ENCODE measurements at places on chromosomes 1 and 21.
A peak's percentile ranks its signal among the peaks of the same experiment; 100 is the strongest.

GRCh38 chr1:54314696-54315095 lies 91.5 kb downstream of the SSBP3 start:
- H3K27me3 ChIP-seq, result no peaks in the 10 kb centered on the region
- H3K4me1 ChIP-seq, result peaks cover 73% of the 10 kb centered on the region
- peak overlapping the region; percentile 89 for H3K27ac ChIP-seq
- peaks cover 4% of the 10 kb centered on the region for H3K36me3 ChIP-seq

DNA sequence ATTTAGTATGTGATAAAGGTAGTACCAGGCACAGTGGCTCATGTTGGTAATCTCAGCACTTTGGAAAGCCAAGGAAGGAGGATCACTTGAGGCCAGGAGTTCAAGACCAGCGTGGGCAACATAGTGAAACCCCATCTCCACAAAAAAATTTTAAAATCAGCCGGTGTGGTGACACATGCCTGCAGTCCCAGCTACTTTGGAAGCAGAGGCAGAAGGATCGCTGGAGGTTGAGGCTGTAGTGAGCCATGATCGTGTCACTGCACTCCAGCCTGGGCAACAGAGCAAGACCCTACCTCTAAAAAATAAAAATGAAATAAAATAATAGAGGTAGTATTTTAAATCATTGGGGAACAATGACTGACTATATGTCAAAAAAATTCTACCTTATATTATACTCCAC lies 17.2 kb downstream of the SASS6 start:
- H3K27me3 ChIP-seq, result no peaks in the 10 kb centered on the region
- H3K36me3 ChIP-seq, result peaks cover 37% of the 10 kb centered on the region
- no peak for DNase-seq
- H3K27ac ChIP-seq, result no peak overlapping the region

- no peaks in the 10 kb centered on the region for H3K27me3 ChIP-seq
- no peaks in the 10 kb centered on the region for H3K4me1 ChIP-seq
- no peak for DNase-seq
These were observed 41.5 kb upstream of the METTL18 start for GRCh38 chr1:169836198-169836597.

GRCh38 chr1:203570805-203571204 lies 55.8 kb upstream of the ATP2B4 start:
- DNase-seq, result no peak
- no peak overlapping the region for H3K27ac ChIP-seq
- H3K27me3 ChIP-seq, result no peaks in the 10 kb centered on the region
- no peak overlapping the region for H3K4me3 ChIP-seq

DNA sequence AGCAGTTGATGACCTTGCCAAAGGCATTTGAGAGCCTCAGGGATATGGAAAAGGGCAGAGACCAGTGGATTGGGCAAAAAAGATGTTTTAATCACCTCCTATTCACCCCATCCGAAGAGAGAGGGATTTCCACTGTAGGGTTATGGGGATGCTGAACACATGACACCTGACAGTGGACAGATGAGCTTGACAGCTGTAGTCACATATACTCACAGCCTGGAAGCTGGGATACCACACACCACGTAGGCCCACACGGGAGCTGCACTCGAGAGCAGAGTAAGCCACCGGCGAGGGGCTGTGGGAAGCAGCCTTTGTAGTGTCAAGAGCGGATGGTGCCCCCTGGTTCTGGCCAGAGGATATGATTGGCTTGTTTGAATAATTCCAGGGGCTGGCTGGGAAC lies 20.0 kb downstream of the ZBTB40 start:
- peaks cover 6% of the 10 kb centered on the region for H3K4me1 ChIP-seq
- H3K36me3 ChIP-seq, result no peaks in the 10 kb centered on the region
- no peaks in the 10 kb centered on the region for H3K27me3 ChIP-seq
- no peak for DNase-seq

Measured in WTC11 (cell line).